Activated CD4-positive, CD25-positive, alpha-beta regulatory T cell treated with anti-CD3 and anti-CD28 coated beads, Interleukin-2, amount 50 U/mL, for 24 hours (primary cell): ENCODE measurements at places on chromosomes 1 and 21.

DNA sequence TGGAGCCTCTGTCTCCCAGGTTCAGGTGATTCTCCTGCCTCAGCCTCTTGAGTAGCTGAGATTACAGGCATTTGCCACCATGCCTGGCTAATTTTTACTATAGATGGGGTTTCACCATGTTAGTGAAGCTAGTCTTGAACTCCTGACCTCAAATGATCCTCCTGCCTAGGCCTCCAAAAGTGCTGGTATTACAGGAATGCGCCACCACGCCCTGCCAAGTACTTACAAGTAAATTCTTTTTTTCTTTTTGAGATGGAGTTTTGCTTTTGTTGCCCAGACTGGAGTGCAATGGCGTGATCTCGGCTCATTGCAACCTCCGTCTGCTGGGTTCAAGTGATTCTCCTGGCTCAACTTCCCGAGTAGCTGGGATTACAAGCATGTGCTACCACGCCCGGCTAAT lies 42.5 kb downstream of the RPRD2 start:
- ATAC-seq = no peak

DNA sequence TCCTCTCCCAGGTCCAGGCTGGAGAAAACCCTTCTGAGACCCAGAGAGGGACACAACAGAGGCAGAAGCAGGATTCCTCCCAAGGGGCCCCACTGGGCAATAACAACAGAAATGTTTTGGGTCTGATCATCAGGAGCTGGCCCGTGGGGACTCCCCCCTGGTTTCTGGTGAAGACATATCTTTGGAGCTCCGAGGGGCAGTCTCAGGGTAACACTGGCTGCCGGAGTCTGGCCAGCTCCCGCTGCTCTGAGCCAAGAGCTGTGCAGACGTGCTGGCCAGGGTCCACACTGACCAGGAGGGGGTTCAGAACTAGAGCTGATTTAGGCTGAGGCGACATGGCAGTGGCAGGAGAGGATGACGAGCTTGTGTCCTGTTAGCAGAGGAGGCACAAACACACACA lies 13.1 kb downstream of the ECE1 start:
- ATAC-seq = no peak

DNA sequence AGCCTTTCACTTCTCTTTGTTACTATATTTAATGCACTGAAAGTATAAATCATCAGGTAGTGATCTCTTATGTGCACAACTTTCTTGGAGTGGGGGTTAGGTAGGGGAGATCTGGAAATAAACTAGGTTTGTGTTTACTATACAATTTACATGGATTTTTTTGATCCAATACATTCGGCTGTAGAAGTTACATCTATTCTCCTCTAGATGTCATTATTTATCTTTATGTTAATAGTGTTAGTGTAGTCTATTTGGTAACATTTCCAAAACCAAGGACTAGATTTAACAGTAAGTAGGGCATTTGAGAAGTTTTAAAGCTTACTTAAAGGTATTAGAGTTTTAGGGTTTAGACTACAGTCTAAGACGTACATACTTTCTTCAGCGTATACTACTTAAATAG lies 5.4 kb downstream of the VPS45 start:
- peak; percentile 67 for ATAC-seq

GRCh38 chr1:161838362-161838761 lies 72.2 kb downstream of the ATF6 start:
- ATAC-seq = no peak

GRCh38 chr1:212106286-212106792 lies 70.8 kb downstream of the DTL start:
- no peak for ATAC-seq

DNA sequence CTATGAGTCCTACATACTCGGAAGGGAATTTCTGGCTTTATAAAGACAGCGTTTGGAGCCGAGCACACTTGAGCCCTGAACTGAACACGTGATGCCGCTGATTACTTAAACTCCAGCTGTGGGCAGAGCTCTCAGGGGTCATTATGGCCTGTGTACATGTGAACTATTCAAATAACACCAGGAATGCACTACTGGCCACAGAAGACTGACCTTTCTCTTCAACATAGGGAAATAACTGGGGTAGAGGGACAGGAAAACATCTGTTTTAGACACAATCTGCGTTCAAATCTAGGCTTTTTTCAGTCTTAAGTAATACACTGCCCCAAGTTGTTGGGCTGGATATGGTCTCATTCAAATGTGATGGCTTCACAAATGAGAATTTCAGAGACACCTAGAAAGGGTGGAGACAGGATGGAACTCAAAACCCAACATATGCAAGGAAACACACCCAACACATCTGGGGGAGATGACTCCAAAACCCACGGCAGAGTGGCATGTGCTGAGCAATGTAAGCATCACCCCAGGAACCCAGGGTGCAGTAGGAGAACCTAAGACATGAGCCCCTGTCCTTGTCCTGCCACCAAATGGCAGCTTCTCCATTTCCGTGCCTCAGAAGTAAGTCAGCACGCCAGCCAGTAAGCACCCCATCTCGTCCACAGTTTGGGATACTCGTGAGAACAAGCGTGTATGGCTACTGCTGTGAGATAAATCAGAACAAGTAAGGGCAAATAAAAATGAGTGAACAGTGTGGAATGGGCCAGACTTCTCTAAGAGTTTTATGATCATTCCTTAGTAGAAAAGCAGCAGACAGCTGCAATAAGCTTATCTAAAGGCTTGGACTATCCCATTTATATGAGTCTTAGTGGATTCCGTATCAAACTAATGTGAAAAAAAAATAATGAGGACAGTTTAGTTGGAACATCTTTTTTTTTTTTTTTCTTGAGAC lies 24.9 kb downstream of the NID1 start:
- ATAC-seq = no peak

- no peak for ATAC-seq
Observed at GRCh38 chr1:247528812-247529474, 7.3 kb downstream of the OR2C3 start.

GRCh38 chr1:244674446-244674845 lies 21.5 kb downstream of the DESI2 start:
- ATAC-seq = no peak

DNA sequence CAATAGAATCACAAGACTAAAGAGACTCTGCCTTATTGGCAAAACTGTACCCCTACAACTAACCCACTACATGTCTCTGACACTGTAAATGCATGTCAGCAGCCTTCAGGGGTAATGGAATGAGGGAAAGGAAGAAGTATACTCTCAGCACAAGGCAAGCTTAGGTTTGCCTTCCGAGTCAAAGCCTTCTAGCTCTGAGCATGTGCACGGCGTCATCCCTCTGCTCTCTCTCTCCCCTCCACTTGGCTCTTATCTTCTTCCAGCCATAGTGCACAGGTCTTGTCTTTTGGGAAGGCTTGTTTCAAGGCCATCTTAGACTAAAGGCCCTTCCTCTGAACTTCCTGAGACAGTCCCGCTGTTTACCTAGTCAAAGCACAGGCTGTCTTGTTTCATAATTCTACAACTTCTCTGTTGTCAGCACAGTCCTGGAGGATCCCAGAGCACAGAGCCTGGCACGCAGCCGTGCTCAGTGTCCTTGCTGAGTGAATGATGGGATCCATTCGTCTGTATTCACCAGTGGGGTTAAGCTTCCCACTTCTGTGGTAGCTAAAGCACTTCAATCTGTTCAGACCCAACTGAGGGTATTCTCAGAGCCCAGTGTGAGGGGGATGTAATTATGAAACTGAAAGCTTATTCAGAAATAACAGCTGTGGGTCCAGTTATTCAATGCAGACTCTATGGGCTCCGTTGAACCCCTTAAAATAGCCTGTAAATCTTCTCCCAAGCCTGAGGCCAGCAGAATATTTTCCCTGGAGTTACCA lies 166.5 kb upstream of the PLD5 start:
- no peak for ATAC-seq

GRCh38 chr1:118871582-118872171 lies 116.5 kb downstream of the TBX15 start:
- no peak for ATAC-seq

DNA sequence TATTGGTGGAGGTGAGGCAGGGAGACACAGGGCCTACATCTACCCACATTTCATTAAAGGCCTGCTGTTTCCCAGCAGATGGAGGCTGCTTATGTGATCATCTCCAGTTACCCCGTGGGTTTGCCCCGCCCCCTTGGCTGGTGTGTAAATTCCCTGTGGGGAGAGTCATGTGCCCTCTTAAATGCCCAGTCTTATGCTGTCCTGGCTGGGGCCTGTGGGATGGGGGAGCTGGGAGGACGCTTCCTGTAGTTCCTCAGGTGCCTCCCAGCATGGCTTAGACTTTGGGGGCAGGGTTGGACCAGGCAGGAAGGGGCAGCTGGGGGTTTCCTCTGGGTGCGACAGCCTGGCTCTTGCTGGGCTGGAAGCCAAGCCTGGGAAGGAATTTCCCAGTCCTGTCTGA lies 15.5 kb upstream of the CITED4 start:
- no peak for ATAC-seq

DNA sequence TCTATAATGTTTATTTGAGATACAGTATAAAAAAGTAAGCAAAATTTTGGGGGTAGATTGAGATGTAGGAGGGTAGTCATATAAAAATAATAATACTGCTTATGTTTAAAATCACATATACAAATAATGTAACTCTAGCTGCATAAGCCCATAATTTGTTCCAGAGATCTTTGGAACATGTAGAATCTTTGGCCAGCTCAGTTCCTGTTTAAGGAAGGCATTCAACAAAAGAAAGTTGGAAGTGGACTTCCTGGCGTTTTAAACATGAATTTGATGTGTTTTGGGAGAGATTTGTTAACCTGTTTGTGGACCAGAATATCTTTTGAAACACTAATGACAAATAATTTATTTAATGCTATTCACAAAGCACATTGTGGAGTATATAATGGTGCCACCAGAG lies 27.7 kb downstream of the GIPC2 start:
- ATAC-seq = no peak

GRCh38 chr1:1157914-1158710 lies 15.6 kb upstream of the TTLL10 start:
- ATAC-seq = peak; percentile 55

DNA sequence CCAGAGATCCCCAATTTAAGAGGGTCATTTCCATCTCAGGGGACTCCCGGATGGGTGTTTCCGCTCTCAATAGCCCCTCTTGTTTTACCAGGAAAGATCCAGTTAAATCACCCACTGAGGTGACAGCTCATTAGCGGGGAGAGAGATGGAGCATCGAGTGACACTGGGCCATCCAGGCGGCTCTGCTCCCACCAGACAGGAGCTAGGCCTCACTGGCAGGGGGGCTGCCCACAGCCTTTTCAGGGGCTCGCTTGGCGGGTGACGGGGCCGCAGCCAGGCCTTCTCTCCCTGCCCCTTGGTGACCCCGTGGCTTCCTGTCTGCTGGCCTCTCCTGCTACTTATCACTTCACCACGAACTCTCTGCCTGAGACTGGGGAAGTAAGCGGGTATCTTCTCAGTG lies 26.7 kb upstream of the SPSB1 start:
- ATAC-seq = no peak

GRCh38 chr1:206556750-206557635 lies 49.7 kb downstream of the RASSF5 start:
- peak; percentile 47 for ATAC-seq

DNA sequence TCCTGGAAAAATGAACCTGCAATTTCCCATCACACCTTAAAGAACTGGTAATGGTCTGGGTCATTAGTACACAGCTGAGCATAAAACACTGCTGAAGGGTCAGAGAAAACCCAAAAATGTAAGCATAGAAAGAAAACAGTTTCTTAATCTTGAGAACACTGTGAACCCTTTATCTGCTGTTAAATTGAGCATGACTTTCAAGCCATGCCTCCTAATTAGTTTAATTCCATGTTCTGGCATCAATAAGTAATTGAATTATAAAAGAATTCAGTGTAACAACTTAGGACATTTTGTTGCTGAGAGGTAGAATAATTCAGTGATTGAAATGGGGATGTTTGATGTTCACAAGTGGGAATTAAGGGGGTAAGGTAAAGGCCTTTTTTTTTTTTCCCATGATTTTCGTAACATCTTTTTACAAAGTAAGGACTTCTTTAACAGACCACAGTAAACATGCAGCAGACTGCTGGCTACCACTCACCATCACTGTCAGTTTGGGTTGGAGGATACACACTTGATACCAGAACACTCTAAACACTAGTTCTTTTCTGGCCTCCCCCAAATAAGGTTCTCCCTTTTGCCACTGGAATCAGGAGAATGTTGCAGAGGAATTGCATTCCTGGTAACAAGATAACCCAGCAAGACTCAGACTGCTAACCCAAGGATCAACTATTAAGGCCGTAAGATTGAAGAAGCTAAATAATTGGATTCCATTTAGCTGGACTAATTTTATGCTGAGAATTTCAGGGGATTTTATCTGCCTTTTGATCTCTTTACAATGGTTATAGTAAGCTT lies 3.0 kb downstream of the RWDD3 start:
- no peak for ATAC-seq

GRCh38 chr1:51989582-51990477 lies 670 bp downstream of the RAB3B start:
- no peak for ATAC-seq

GRCh38 chr1:23564529-23565122 lies 5.3 kb upstream of the ID3 start:
- no peak for ATAC-seq

GRCh38 chr1:184017306-184017705 lies 20.2 kb downstream of the COLGALT2 start:
- ATAC-seq = no peak

DNA sequence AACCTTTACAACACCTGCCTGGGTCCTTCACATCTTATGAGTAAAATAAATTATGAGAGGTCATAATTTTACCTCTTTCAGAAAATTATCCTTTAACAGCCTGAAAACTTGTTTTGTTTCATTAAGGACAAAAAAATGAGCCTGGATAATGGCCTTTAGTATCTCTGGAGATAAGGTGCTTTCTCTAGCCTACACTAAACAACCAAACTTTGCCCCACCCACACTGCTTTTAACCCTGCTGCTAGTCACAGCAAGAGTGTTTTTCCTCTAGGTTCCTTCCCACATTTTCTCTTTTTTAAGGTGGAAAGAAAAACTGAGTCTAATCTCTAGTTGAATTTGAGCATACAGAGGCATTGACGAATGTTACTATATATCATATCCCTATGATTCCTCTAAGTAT lies 101.7 kb upstream of the KRTAP19-8 start:
- no peak for ATAC-seq

- ATAC-seq = no peak
Observed at GRCh38 chr1:182996816-182997215, 26.4 kb upstream of the LAMC1 start.

GRCh38 chr1:167484726-167485502 lies 33.4 kb downstream of the CD247 start:
- no peak for ATAC-seq

GRCh38 chr1:201326710-201327109 lies 43.4 kb downstream of the PKP1 start:
- no peak for ATAC-seq

DNA sequence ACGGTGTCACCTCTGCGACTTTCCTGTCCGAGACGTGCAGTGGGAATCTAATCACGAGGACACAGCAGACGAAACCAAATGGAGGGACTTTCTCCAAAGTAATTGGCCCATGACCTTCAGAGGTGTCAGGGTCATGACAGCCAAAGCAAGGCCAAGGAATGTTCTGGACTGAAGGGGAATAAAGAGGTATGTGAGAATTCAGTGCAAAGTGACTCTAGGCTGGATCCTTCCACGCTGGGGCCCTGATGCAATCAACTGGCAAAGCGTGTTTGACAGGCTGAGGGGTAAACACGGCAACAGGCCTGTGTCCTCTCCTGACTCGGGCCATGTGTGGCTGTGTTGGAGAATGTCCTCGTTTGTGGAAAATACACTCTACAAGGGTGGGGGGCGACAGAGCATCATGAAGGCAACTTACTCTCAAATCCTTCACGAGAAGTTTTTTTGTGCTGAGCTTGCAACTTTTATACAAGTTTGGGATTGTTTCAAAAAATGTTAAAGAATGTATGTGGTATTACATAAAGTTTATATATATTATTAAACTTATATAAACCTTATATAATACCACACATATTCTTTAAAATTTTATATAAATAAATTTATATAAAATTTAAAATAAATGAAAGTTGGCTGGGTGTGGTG lies 1.7 kb downstream of the CFAP74 start:
- no peak for ATAC-seq
